ENCODE measurements at places on chromosomes 6 and 20.

GRCh38 chr20:1800777-1801176 is 94.4 kb upstream of the SIRPA start:
- no peak for DNase-seq

GRCh38 chr20:34420146-34420545 is 57.1 kb downstream of the ITCH start:
- no peak for DNase-seq

DNA sequence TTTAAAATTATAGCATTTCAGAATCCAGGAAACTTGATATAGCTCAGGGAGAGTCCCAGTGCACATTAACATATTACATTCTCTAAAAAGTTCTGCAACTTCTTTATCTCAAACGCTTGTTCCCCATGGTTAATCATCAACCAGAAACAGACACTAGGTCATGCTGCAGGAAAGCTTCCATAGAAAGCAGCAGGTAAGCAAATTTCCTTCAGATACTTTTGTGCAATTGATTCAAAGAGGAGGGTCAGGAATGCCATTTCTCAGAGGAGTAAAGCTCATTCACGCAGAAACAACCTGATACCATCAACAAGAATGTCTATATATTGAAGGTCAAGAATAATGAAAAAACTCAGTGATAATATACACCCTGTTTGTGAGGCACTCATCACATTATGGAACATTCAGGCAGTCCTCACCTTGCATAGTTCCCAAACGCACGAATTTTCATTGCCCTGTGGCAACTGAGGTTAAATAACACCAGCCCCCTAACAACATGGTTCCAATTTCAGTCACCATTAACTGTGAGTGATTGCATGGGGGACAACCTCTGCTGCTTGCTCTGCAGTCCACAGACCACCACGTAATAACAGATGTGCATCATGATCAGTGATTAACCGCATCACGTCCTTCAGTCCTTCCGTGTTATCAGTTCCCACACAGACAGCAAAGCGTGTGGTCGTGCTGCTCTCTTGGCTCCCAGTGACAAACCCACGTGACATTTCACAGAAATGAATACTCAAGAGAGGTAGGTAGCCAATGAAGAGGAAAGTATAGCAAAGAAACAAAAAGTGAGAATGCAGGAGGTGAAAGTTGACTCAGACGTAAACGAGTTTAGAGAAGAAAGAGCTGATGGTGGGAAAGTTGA is 95.7 kb downstream of the LY86 start:
- no peak for DNase-seq

DNA sequence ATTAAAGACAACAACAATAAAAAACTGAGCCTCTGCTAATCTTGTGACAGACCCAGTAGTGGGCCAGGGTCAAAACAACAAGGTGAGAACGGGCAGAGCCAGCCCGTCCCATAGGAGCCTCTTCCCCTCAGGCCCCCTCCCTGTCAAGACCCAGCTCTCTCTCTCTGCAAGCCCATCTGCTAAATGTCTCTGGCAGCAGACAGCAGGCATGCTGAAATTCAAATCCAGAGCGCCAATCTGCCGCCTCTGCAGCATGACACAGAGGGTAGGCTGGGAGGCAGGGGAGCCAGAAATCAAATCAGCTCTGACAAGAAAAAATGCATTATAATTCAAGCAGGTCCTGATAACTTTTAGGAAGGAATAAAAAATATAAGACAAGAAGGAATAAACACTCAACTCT is 26.3 kb downstream of the METTL24 start:
- DNase-seq, result no peak

- DNase-seq, result no peak
These were observed 40.9 kb downstream of the CDH22 start for GRCh38 chr20:46267108-46268105.

DNA sequence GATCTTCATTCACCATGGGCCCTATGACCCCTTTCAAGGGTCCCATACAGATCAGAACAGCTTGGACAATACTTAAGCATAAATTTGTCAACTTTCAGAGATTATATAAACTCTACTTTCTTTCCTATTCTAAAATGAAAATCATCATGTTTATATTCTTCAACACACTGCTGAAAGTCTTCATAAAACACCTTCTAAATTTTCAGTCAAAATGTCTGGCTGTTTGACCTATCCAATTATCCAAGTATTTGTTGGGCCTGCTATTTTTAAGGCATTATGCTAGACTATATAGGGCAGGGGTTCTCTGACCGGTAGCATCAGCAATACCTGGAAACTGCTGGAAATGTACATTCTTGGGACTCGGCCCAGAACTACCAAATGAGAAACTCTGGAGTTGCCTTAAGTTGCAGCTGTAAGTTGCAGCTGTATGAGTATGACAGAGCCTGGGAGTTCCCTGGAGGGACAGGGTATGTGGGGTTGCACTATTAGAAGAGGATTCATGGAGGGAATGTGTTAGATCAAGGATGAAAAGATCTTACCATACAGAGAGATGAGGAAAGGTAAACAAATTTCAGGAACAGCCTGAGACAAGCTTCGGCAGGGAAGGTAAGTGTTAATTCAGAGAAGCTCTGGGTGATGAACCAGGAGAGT is 293.0 kb downstream of the ADGB start:
- no peak for DNase-seq

DNA sequence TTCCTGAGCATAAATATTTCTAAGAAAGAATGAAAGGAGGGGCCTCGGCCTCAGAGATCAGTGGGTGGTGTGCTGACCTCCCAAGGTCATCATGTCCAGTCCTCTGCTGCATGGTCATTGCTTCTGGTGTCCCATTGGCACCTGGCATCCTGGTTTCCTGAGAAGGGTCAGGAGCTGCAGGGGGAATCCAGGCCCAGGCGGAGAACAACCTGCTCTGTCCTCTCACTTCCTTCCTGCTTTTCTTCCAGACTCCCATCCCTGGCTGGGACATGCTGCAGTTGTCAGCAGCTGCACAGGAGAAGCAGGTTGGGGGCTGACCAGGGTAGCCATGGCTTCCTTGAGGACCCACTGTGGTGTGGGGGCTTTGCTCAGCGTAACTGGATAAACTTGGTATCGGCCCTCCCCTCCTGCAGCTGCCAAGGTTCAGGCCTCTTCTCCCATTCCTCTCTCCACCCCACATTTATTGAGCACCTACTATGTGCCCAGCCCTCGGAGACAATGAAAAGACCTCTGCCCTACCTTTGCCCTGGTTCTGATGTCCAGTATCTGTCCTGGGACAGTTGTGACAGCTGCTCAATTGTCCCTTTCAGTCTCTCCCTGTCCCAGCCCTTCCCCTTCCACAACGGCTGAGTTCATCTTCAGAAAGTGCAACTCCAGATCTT is 155.2 kb downstream of the CEBPB start:
- DNase-seq, result no peak

DNA sequence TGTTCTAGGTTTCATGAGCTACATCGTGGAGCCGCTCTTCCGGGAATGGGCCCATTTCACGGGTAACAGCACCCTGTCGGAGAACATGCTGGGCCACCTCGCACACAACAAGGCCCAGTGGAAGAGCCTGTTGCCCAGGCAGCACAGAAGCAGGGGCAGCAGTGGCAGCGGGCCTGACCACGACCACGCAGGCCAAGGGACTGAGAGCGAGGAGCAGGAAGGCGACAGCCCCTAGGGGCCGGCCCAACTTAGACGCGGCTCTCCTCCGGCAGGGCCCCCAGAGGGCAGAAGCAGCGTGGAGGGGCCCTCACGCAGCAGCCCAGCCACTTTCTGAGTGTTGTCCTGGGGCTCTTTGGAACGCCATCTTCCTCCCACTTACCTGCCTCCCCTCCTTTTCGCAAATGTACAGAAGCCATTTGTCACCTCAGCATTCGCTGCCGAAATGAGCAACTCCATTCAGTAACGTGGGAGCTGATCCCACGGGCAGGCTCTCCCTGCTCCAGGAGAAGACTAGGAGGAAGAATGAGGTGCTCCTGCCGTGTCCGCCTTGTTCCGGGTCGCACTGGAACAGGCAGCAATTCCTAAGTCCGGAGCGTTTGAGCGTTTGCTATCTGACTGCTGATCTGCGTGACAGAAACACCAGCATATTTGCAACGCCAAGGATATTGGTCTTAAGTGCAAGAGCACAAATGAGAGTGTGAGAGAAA is 58.4 kb downstream of the MTFR2 start:
- no peak for DNase-seq

Measured in activated T-helper 1 cell treated with Interleukin-2 at 50 U/mL for 16 hours (primary cell).